Activated CD8-positive, alpha-beta memory T cell treated with anti-CD3 and anti-CD28 coated beads for 1 hour (primary cell): ENCODE measurements at places on chromosomes 12 and 14.

DNA sequence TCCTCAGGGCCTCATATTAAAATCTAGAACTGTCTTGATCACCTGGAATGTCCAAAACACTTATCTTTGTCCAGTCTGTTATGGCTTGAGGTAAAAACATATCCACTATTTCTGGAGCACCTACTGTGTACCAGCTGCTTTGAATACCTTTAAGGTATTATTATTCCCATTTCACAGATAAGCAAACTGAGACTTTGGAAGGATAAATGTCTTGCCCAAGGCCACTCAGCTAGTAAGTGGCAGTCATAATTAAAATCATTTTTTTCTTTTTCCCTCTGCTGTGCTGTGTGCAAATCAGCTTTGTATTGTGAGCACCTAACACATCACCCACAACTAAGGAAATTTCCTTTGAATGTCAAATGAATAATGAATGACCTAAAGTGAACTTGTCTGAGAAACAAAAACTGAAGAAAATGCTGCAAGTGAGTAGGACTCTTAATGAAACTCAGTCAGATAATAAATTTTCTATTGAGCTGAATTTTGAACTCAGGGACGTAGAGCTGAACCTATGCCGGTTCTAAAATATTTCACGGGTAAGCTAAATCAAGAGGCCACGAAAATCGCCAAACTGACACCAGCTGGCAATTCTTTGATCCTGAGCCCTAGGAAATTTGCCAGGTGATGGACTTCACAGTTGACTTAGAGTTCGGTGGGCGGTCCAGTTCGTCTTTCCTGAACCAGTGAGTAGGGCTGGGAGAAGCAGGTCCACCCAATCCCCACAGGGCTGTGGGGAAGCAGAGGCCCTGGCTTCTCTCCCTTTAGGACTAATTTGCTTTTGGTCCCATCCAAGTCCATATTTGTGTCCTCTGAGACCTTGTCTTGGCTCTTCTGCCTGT, 159.7 kb upstream of the PWP1 start:
- DNase-seq: no peak

- no peak for DNase-seq
Observed at GRCh38 chr14:80364274-80364673, 153.0 kb upstream of the DIO2 start.

DNA sequence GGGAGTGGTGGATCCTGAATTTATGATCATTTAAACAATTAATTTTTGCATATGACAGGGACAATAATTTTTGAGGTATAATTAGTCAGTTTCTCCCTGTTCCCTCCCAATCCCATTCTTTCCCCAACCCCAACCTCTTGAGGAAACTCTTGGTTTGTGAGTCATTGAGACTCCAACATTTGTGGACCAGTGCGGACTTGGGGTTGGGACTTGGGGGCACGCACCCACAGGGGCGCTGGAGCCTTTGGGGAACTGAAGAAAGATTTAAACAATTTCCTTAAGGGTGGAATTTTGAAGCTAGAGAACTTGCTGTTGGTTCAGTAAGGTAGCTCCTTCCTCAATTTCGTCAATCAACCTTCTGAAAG, 17.4 kb upstream of the PTGR2 start:
- DNase-seq: no peak

DNA sequence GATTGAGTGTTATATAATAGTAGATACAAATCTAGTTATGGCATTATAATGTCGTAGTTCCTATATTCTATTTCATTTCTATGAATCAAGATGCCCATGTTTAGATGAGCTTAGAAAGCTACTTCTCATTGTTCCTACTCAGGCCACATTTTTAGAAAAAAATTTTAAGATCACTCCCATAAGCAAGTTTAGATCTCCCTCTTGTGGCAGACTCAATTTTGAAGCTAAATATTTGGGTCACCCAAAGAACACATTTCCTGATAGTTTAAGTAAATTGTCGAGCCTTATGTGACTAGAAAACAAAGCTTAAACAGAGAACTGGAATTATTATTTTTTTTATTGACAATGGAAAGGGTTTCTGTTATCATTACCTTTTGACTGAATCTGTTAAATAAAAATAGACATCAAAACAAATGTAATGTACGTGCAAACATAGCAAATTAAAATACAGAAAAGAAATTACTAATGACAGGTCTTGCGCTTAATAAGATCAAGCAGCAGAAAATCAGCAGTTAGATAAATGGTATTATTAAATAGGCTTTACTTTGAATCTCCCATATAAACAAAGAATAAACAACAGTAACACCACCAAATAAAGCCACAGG, 180.2 kb downstream of the ACSS3 start:
- DNase-seq: no peak

- no peak for DNase-seq
Observed at GRCh38 chr14:92792885-92793284, 1.2 kb upstream of the GOLGA5 start.

GRCh38 chr12:9626291-9626690, 18.6 kb upstream of the KLRB1 start:
- no peak for DNase-seq

GRCh38 chr14:80152763-80153162, 58.5 kb downstream of the DIO2 start:
- DNase-seq: no peak

DNA sequence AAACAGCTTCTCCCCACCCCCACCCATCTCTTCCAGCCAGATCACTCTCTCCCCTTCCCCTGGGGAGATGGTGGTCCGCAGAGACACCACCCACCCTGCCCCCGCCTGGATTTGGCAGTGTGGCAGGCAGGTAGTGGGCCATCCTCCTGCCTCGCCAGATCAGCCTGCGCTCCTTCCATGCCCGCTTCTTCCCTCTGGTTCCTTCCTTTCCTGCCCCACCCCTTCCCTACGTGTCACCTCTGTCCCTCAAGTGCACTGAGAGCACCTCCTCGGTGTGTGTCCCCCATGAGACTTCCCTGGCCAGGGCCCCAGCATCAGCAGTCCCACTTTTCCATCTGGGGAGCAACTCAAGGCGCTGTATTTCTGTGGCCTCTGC, 632 bp downstream of the NYNRIN start:
- DNase-seq: no peak

DNA sequence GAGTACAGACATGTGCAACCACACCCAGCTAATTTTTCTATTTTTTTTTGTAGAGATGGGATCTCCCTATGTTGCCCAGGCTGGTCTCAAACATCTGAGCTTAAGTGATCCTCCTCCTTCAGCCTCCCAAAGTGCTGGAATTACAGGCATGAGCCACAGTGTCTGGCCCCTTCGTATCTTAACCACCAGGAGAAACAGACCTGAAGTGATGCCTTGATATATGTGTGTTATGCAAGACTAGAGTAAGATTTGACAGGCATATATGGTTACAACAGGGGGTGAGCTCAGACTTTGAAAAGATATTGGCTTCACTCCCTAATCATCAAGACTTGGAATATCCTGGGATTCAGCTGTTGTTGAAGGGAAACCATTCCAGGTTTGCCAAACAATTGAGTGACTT, 10.7 kb upstream of the GALNT6 start:
- DNase-seq: no peak

DNA sequence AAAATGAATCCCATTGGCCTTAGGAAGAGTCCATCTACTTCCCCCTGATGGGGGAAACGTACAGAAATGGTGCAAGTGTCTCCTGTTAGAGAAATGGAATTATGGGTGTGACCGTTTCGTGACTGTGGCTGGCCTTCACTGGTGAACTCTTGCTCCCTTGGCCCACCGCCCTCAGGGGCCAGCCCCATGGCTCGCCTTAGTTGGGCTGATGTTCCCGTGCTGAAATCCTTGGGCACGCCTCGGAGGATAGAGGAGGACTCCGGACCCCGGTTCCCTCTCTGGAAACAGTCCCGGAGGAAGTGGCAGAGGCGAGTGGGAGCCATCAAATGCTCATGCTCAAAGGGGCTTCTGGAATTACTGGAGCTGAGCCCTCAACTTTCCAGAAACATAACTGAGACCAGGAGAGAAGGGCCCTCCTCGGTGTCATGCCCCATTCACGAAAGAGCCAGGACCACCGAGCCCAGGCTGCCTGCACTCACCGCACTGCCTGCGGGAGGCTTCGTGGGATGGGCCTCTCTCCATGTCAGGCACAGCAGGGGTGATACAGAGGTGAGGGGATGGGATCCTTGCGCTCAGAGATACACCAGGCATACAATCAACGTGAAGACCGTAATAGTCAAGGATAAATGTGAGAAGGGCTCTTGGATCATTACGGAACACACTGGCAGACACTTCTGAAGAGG, 10.1 kb upstream of the CACNA2D4 start:
- DNase-seq: no peak

DNA sequence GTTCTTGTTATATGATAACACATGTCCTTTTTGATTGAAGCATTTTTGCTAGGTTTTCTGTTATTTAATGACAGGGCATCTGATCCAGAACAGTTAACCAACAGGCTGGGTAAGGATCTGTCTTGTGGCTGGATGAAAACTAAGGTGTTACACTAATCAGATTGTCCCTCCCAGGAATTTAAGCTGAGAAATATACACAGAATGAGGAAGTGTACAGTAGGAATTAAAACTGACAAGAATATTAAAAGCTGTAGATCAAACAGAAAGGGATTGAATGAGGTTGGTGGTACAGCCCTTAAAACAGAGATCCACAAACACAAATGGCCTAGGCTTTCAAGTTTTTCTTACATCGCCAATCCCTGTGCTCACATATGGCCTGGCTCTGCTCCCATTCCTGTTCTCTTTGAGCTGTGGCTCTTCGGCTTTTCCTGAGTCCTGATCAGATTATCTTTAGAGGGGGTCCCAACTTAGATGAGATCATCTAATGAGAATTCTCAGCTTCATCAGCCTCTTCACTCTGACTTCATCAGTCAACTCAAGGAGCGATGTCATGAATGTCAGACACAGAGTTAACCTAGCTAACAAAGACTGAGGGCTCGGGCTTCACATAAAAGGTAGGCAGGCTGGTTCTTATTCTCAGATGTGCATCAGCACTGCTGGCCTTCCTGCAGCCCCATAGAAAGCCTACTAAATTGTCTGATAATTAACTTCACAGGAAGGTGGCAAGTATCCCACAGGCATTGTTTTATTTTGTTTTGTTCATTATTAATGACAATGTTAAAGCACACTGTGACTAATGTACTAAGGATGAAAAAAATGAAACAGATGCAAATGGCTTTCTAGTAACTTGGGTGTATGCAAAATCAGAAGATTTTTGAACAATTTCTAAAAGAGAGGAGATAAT, 11.4 kb downstream of the PYGL start:
- DNase-seq: no peak

- no peak for DNase-seq
Observed at GRCh38 chr12:78035901-78036606, 205.4 kb downstream of the NAV3 start.

DNA sequence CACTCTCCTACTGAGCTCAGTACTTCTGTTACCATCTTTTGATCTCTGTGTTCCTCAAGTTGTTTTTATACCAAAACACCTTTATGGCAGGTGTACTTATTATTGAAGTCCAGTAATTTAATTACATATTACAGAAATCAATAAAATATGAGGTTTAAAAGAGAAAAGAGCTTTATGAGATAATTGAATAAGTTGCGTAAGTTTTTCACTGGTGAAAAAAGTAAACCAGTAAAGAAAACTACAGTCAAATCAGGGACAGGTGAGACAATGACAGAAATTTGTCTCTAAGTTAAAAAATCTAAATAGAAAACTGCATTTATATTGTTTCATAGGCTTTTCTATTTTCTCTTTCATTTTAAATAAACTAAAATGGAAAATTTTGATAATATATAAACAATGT, 29.1 kb upstream of the PTPRB start:
- no peak for DNase-seq

- no peak for DNase-seq
Observed at GRCh38 chr12:116418551-116418950, 140.6 kb upstream of the MAP1LC3B2 start.

GRCh38 chr12:29455087-29455486, 42.4 kb downstream of the OVCH1 start:
- DNase-seq: no peak

- no peak for DNase-seq
Observed at GRCh38 chr12:106709068-106709511, 65.4 kb upstream of the RIC8B start.

GRCh38 chr12:25386831-25387731, 136.4 kb upstream of the KRAS start:
- peak; percentile 58 for DNase-seq

DNA sequence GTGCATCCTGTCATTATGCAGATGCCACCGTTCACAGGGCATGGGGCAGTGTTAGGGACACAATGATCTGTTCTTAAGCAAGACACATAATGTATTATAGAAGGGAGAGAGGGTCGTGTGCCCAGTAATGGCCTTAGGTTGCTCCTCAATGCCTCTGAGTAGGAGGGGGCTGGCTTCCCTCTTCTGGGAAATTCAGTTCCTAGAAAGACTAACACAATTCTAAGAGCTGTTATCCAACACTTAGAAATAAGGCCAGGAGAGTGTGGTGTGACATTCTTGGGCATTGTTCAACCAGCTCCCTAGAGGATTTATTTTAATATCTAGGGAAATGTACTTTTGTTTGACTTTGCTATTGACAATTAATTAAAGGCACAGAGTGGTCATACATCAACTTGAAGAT, 118.5 kb downstream of the ADCK1 start:
- DNase-seq: no peak

- no peak for DNase-seq
Observed at GRCh38 chr12:122190842-122191668, 8.1 kb downstream of the LRRC43 start.

DNA sequence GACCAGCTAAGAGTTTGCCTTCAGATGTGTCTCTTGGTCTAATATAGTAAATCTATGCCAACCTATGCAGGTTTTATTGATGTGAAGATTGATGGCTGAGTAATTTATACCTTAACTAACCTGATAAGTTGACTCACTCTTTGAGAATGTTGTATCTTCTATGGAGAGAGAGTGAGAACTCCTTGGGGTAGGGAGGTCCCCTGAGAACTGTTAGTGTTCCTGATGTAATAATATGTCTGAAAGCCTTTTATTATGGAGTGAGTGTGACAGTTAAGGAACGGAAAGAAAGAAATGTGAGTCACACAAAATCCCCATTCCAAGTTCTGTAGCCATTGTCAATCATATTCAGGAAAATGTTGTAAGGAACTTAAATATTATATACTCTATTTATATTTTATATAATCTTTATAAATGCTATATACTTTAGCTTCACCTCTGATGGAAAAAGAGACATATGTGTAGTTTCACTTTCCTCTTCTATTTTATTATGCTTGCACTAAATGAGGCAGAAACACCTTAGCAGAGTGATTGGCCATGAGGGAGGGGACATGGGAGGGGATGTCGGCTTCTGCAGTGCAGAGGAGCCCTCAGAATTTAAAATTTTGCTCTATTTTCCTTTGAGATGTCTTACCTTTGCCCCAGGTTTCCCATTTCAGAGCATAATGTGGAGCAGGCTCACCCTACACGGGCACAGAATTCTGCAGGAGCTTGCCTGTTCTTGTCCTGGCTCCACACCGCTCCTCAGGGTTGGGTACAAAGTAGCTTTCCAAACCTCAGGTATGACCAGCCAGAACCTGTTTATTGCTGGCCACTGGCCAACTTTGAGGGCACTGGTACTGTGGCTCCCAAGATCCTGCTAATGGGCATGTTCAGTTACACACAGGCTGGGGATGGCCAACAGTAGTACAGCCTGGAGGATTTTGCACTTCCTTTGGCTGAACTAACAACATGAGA, 57.7 kb downstream of the ARF6 start:
- DNase-seq: no peak

- no peak for DNase-seq
Observed at GRCh38 chr14:41960281-41960680, 353.6 kb downstream of the LRFN5 start.
